ENCODE measurements at places on chromosomes 5 and 9.

DNA sequence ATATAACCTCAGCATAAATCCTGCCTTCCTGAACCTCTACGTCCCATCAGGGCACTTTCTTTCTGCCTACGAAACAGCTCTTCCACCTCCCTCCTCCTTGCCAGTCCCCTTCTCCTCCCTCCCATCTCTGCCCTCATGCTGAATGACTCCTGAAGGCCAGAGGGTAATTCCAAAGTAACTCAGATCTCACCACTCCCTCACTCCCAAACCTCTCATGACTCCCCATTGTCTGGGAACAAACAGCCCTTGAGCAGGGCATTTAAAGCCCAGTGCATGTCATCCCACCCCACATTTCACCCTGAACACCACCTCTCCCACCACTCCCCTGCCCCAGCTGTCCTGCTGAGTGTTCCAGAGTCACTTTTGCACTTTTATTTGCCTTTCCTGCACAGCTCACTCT, 8.9 kb upstream of the FBP1 start:
- DNase-seq, result no peak

- DNase-seq, result no peak
These were observed 24.4 kb downstream of the SLC6A7 start for GRCh38 chr5:150214289-150214688.

GRCh38 chr5:42583322-42583721, 160.1 kb downstream of the GHR start:
- DNase-seq, result peak; percentile 31

DNA sequence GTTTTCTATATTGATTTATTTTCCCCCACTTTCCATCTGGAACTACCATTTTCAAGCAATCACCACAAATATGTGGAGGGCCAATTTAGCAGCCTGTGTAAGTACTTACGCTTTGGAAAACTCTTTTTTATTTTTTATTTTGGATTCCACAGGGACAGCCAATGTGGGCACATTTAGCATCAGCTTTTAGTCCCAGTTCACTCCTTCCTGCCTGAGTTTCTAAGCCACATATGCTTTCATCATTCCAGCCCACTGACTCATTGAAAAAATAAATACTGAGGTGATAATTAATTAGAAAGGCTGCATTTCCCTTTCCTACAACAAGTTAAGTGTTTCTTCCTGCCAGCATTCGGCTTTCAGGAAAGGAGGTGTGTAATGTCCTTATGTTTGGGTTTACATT, 76.8 kb downstream of the TMEM167A start:
- DNase-seq, result no peak

DNA sequence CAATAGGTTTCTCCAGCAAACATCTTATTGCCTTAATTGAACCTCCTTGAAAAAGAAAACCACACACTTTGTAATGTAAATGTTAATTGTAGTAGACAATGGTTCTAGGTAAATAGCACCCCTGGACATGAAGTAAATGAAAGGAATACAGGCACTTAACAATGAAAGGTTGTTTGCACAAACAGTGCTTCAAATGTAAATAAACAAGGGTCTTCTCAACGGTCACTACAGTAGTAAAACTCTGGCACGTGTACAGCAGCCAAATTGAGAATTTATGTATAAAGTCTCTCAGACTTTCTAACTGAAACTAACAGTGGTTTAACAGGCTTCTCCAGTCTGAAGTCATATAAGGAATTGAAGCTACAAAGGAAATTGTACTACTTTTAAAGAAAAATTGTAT, 218.3 kb downstream of the MEF2C start:
- no peak for DNase-seq

- no peak for DNase-seq
These were observed 72.7 kb upstream of the SLC25A48 start for GRCh38 chr5:135761746-135762145.

GRCh38 chr5:17735761-17736160, 101.5 kb downstream of the TAF11L14 start:
- DNase-seq, result no peak

DNA sequence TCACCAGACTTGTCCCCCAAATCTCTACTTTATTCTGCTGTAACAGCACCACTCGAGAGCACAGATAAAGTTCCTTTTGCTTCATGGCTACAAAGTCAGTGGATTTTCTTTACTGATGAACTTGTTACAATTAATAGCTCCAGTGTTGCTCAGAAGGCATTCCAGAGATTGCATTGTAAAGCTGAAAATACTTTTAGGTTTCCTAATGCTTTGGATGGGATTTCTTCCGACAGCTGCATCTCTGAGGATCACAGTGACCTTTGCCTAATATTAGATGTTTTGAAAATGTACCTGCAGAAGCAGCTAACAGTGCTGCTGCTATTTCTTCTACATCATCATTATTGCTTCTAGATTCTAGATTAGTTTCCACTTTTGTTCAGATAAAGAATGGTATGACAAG, 58.8 kb upstream of the TMEM171 start:
- no peak for DNase-seq

GRCh38 chr9:120377268-120378159, 202.5 kb downstream of the CDK5RAP2 start:
- DNase-seq, result no peak

DNA sequence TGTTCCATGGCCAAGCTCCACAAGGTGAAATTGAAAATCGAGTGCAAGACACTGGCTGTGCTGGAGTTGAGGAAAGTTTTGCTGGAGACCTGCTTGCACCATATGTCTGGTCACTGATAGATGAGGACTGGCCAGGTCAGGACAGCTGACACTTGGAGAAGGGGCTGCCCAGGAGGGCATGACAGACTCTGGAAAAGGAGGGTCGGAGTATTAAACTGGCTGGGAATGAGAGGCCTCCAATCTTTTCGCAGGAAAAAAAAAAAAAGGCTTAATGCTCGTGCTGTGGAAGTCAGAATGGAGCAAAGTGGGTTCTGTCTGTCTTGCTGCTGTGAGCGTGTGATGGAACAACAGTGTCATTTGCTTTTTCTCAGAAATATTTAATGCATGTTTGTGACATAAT, 5.5 kb downstream of the TENT4A start:
- DNase-seq, result no peak

- no peak for DNase-seq
These were observed 608.6 kb downstream of the SLCO4C1 start for GRCh38 chr5:101687349-101687985.

- peak; percentile 26 for DNase-seq
These were observed 61.8 kb downstream of the COX7C start for GRCh38 chr5:86679529-86679928.

GRCh38 chr9:37943345-37944265, 39.7 kb upstream of the SLC25A51 start:
- no peak for DNase-seq

- DNase-seq, result peak; percentile 47
These were observed 576.3 kb downstream of the PDE4D start for GRCh38 chr5:59317023-59317773.

GRCh38 chr5:149014571-149015031, 48.3 kb downstream of the SH3TC2 start:
- no peak for DNase-seq

- DNase-seq, result peak; percentile 34
These were observed 7.5 kb upstream of the RAPGEF1 start for GRCh38 chr9:131747352-131747751.

- no peak for DNase-seq
These were observed 2.0 kb downstream of the CLK4 start for GRCh38 chr5:178624631-178625546.

DNA sequence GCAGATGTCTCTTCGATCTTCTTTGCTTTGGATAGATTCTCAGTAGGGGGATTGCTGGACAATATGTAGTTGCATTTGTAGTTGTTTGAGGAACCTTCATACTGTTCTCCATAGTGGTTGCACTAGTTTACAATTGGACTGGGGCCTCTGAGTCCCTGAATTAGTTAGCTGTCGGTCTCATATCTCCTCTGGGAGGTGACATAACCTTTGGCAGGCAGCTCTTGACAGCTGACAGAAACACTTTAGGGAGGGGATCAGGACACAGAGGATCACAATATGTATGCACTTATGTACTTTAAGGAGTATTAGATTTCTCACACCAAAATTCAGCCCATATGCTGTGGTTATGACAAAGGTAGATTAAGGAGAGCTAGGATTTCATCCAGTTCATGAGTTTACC, 1279.9 kb upstream of the DMAC1 start:
- no peak for DNase-seq

DNA sequence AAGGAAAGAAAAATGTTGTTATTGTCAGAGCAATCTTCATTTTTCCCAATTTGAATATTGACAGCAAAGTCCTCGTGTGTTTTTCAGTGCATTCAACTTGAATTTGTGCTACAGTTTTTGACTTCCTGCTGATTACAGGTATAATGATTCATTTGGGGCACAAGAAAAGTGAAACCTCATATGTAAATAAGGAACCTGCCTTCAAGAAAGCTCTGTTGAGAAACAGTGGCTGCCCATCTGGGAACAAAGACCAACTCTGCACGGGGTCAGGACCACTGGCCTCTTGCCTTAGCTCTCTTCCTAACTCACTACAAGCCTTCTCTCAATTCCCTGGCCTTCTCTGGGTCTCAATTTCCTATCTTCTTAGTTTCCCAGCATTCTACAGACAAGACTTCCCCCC, 21.0 kb downstream of the TIMD4 start:
- no peak for DNase-seq

- DNase-seq, result no peak
These were observed 40.7 kb downstream of the SPTAN1 start for GRCh38 chr9:128593039-128593438.

DNA sequence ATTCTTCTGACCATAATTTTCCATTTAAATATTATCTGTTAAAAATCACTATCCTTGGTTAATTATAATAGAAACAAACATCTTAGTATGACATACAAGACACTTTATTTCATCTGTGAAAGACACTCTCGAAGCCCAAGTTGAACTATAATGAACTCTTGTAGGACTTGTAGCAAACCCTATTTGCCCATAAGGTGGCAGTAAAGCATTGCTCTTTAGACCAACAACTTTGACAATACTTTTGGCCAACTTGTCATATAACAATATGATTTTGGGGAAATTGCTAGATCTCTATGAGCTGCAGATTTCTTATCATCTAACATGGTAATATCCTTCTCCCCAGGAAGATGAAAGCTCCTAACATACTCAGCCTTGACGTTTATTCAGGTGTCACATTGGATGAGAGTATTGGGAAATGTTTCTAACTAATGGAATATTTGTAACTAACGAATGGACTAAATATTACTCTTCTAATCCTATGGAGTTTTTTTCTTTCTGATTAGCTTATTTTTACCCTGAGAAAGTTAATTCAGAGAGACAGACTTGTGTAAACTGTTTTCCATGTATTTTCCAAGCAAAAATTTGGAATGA, 11.0 kb downstream of the SPINK14 start:
- peak; percentile 15 for DNase-seq

Measured in renal cortex interstitium (tissue), 15 donors.